Naive thymus-derived CD4-positive, alpha-beta T cell (primary cell): ENCODE measurements at places on chromosomes 13 and 19. TPM values are rescaled to one million over a fixed set of nuclear protein-coding genes. Genes with fewer than 3 reads are reported as not detected.
A peak's percentile ranks its signal among the peaks of the same experiment; 100 is the strongest.

DNA sequence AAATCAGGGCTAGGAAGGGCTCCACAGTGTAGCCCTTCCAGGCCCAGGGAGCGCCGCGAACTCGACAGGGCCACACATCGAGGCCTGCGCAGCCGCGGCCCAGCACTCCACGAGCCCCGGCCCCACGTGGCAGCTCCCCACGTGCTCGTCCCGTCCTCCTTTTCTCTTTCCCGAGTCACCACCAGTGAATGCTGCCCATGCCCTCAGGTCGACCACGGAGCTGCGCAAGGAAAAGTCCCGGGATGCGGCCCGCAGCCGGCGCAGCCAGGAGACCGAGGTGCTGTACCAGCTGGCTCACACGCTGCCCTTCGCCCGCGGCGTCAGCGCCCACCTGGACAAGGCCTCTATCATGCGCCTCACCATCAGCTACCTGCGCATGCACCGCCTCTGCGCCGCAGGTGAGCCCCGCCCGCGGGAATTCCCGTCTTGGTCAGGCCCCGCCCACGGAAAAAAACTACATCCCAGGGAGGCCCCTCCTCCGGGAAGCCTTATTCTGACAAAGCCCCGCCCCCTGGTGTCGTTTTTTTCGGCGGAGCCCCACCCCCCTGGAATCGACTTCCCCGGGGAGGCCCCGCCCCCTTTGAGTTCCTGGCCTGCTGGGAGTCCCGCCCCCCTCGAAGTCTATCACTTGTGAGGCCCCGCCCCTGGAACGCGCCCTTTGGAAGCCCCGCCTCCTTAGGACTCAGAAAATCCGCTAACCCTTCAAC is 7.0 kb downstream of the HIF3A start:
- no peak overlapping the region for H3K4me3 ChIP-seq
- H3K4me1 ChIP-seq = no peaks in the 10 kb centered on the region

DNA sequence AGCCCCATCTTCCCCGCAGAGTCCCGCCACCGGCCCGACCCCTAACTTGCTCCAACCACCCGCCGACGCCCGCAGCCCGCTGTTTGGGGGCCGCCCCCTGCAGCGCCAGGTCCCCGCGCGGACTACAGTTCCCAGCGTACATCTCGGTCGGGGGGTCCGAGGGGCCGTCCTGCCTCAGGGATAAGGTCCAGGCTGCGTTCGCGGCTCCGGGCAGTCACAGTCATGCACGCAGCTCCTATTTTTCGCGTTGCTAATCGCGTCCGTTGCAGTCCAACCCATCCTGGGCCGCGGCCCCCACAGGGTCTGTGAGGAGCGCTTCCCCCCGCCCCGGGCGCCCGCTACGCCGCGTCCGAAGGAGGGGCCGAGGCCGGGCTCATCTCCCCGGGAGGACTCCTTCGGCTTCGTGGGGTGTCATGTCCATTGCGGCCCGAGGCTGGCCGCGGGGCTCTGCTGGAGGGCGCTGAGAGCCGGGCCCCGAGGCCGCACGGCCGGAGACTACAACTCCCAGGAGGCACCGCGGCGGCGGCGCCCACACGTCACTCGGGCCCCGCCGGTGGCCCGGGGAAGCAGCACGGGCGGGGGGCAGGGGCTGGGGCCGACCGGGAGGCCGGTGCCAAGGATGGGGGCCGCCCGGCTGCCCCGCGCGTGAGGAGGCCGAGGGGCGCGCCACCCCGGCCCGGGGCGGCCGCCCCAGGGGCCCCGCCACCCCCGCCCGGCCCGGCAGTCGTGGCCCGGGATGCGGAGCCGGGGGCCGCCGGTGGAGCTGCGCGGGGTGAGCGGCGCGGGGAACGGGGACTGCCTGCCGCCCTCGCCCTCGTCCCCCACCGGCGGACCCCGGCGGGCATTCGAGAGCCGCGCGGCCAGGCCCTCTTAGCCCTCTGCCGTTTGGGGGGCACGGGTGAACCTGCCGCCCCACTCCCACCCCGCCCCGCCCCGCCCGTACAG is at the start of gene MAP3K10:
Gene MAP3K10 (plus strand): TSS at position 536 of the 945 bp plus-strand sequence. CDS start 606 bp downstream, outside the sequence.
- peak; percentile 70 for DNase-seq
- peaks cover 10% of the 10 kb centered on the region for H3K4me1 ChIP-seq
- peak within 1 kb of the TSS; percentile 86 for H3K27ac ChIP-seq
- H3K36me3 ChIP-seq = no peaks in the 10 kb centered on the region
- peak within 1 kb of the TSS; percentile 97 for H3K4me3 ChIP-seq

- H3K4me3 ChIP-seq = no peak overlapping the region
- H3K27me3 ChIP-seq = no peaks in the 10 kb centered on the region
- no peak for DNase-seq
- no peaks in the 10 kb centered on the region for H3K36me3 ChIP-seq
- H3K27ac ChIP-seq = no peak overlapping the region
Measured at GRCh38 chr19:11735375-11735774, 3.4 kb downstream of the ZNF823 start.

GRCh38 chr19:47890865-47891621 is 4.9 kb upstream of the SULT2A1 start:
- H3K36me3 ChIP-seq = no peaks in the 10 kb centered on the region
- no peaks in the 10 kb centered on the region for H3K4me1 ChIP-seq

DNA sequence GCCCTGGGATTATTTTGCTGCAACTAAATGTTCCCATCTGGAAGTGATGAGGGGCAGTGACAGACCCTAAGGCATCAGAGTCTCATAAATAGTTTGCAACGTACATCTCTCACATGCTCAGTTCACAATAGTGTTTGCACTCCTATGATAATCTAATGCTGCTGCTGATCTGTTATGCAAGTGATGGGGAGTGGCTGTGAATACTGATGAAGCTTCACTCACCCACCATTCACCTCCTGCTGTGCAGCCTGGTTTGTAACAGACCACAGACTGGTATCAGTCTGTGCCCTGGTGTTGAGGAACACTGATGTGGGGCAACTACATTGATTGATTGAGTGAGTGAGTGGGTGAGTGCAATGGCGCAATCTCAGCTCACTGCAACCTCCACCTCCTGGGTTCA is 54.9 kb downstream of the ZNF726 start:
- no peak overlapping the region for H3K4me3 ChIP-seq
- no peaks in the 10 kb centered on the region for H3K4me1 ChIP-seq
- no peak overlapping the region for H3K27ac ChIP-seq
- DNase-seq = no peak
- no peaks in the 10 kb centered on the region for H3K27me3 ChIP-seq
- no peaks in the 10 kb centered on the region for H3K36me3 ChIP-seq

- no peaks in the 10 kb centered on the region for H3K27me3 ChIP-seq
- H3K27ac ChIP-seq = no peak overlapping the region
- H3K4me3 ChIP-seq = no peak overlapping the region
- H3K4me1 ChIP-seq = no peaks in the 10 kb centered on the region
- DNase-seq = no peak
Measured at GRCh38 chr13:39350461-39350881, 252.5 kb downstream of the LHFPL6 start.

The KLK3 gene
- not detected in 2 replicates for total RNA-seq

DNA sequence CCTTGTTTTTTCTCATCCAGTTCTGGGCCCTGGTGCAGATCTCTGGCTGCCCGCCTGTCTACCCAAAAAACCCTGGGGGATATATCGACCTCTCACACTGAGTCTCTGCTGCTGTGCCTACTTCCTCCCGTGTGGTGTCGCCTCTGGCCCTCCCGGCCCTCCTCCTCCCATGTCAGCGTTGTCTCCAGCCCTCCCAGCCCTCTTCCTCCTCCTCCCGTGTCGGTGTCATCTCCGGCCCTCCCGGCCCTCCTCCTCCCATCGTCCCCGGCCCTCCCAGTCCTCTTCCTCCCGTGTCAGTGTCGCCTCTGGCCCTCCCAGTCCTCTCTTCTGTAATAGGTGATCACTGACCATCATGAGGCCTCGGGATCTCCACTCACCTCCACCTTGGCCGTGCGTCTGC is 81.8 kb downstream of the GPR12 start:
- H3K36me3 ChIP-seq = no peaks in the 10 kb centered on the region
- DNase-seq = no peak
- no peaks in the 10 kb centered on the region for H3K4me1 ChIP-seq
- H3K27ac ChIP-seq = no peak overlapping the region

GRCh38 chr19:43476606-43477005 is 11.2 kb upstream of the LYPD3 start:
- peak overlapping the region; percentile 92 for H3K27ac ChIP-seq
- peaks cover 14% of the 10 kb centered on the region for H3K36me3 ChIP-seq
- peaks cover 9% of the 10 kb centered on the region for H3K4me1 ChIP-seq
- no peak for DNase-seq
- H3K4me3 ChIP-seq = no peak overlapping the region

DNA sequence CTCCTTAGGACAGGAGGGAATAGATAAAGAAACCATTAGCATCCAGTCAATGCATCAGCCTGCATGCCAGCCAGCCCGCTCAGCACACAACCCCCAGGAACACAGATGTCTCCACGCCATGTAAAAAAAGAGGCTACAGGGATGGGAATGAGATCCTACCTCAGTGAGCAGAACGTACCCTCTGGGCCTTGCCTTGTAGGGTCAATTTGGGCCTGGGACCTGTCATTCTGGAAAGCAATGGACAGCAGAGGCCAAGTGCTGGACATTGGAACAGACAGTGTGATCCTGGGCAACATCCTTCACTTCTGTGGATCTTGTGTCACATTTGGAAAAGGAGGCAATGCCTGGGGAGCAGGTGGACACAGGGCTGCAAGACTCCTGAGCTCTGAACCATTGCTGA is 26.0 kb downstream of the VSTM2B start:
- no peak for DNase-seq
- no peak overlapping the region for H3K27ac ChIP-seq
- no peaks in the 10 kb centered on the region for H3K36me3 ChIP-seq
- no peaks in the 10 kb centered on the region for H3K27me3 ChIP-seq
- no peaks in the 10 kb centered on the region for H3K4me1 ChIP-seq

GRCh38 chr13:31172535-31172934 is 10.8 kb upstream of the HSPH1 start:
- H3K27ac ChIP-seq = no peak overlapping the region
- H3K27me3 ChIP-seq = no peaks in the 10 kb centered on the region
- H3K4me1 ChIP-seq = no peaks in the 10 kb centered on the region
- DNase-seq = no peak

The KLK13 gene
- total RNA-seq = not detected

The MAMSTR gene
- 1.8 TPM for total RNA-seq

The TUBA3C gene
- not detected for total RNA-seq

DNA sequence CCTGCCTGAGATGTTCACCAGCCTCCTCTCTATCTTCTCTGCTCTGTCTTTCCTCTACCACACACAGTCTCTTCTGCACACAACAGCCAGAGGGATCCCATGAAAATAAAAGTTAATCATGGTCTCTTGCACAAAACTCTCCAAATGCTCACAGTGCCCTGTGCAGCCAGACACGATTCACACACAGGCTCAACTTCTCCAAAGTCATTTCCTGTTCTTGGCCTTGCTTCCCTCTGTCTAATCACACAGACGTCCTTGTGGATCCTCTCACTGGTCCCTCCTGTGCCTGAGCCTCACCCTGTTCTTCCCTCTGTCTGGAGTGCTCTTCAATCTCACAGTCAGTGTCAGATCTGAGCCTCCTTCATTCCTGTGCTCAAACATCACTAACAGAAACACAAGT is 7.8 kb downstream of the SIGLEC12 start:
- no peaks in the 10 kb centered on the region for H3K27me3 ChIP-seq
- no peak overlapping the region for H3K27ac ChIP-seq
- H3K4me1 ChIP-seq = no peaks in the 10 kb centered on the region
- no peak for DNase-seq

- H3K4me1 ChIP-seq = no peaks in the 10 kb centered on the region
- H3K36me3 ChIP-seq = no peaks in the 10 kb centered on the region
- DNase-seq = no peak
- H3K4me3 ChIP-seq = no peak overlapping the region
- H3K27ac ChIP-seq = no peak overlapping the region
- no peaks in the 10 kb centered on the region for H3K27me3 ChIP-seq
Measured at GRCh38 chr19:51797480-51797879, 2.5 kb downstream of the FPR3 start.

GRCh38 chr19:16588824-16589577 is 16.8 kb upstream of the SLC35E1 start:
- H3K4me1 ChIP-seq = peaks cover 61% of the 10 kb centered on the region
- H3K4me3 ChIP-seq = no peak overlapping the region
- no peaks in the 10 kb centered on the region for H3K27me3 ChIP-seq
- no peaks in the 10 kb centered on the region for H3K36me3 ChIP-seq

The LIM2 gene
- not detected for total RNA-seq
